Bladder microvascular endothelial cell (primary cell): ENCODE measurements at places on chromosomes 13 and 19. TPM values are rescaled to one million over a fixed set of nuclear protein-coding genes. Genes with fewer than 3 reads are reported as not detected.

The TPRX1 gene
- not detected in 2 replicates for total RNA-seq

The SMIM17 gene
- 0.16 and 0.63 TPM in 2 replicates for total RNA-seq

The FBXL3 gene
- total RNA-seq = 58.3 and 70.4 TPM in 2 replicates

The VRK3 gene
- total RNA-seq = 15.2 and 20.6 TPM in 2 replicates

The ZNF571 gene
- total RNA-seq = 0.97 and 5.7 TPM in 2 replicates

The ZIC2 gene
- not detected in 2 replicates for total RNA-seq

The PARP4 gene
- 35.9 and 53.0 TPM in 2 replicates for total RNA-seq

The ABCA7 gene
- total RNA-seq = 6.2 and 7.8 TPM in 2 replicates

The FLT1 gene
- total RNA-seq = 28.1 and 63.8 TPM in 2 replicates

The LAIR1 gene
- total RNA-seq = not detected in 2 replicates

The PPP1R37 gene
- 18.1 and 24.4 TPM in 2 replicates for total RNA-seq

The ZNF888 gene
- total RNA-seq = 3.4 and 5.2 TPM in 2 replicates

The EPSTI1 gene
- total RNA-seq = 1.9 and 5.8 TPM in 2 replicates

The ZNF584 gene
- total RNA-seq = 7.6 and 11.8 TPM in 2 replicates

The NBEA gene
- total RNA-seq = 1.5 and 4.0 TPM in 2 replicates

The SMIM24 gene
- total RNA-seq = not detected in 2 replicates

The MLLT1 gene
- total RNA-seq = 3.1 and 8.0 TPM in 2 replicates
